Activated T-helper 1 cell treated with anti-CD3 and anti-CD28 coated beads, Interleukin-12 subunit alpha, Interleukin-12 subunit beta, Interleukin-2, Interleukin-4 antibody, amounts not matched to agents 30 ng/mL and 10 ng/mL and 1 ng/mL, durations not matched to agents 14 hours and 24 hours and 36 hours (primary cell): ENCODE measurements at places on chromosomes 13 and 19.

DNA sequence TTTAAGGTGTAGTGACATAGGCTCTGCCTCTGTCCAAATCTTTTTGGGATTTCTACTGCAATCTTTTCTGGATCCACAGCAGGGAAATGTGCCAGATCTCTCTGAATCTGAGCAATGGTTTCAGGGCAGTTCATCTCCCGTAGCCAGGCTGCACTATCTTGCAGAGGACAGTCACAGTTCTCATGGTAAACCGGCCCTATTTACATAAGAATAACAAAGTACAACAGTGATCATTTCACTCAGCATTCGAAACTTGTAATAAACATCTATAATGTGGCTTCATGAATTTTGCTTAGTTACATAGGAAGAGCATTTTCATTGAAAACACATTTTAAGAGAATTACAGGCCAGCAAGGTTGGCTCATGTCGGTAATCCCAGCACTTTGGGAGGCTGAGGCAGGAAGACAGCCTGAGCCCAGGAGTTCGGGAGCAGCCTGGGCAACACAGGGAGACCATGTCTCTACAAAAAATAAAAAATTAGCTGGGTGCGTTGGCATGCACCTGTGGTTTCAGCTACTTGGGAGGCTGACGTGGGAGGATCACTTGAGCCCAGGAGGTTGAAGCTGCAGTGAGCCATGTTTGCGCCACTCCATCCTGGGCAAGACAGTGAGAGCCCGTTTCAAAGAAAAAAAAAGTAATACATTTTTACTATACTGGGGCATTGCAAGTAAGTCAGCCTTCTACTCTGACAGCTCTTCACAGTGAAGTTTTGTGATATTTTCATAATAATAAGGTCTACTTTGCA, 5.0 kb downstream of the POGLUT2 start:
- peaks cover 15% of the 10 kb centered on the region for H3K4me1 ChIP-seq
- H3K27ac ChIP-seq: no peak overlapping the region
- DNase-seq: no peak
- peaks cover 33% of the 10 kb centered on the region for H3K36me3 ChIP-seq
- no peak overlapping the region for H3K4me3 ChIP-seq

DNA sequence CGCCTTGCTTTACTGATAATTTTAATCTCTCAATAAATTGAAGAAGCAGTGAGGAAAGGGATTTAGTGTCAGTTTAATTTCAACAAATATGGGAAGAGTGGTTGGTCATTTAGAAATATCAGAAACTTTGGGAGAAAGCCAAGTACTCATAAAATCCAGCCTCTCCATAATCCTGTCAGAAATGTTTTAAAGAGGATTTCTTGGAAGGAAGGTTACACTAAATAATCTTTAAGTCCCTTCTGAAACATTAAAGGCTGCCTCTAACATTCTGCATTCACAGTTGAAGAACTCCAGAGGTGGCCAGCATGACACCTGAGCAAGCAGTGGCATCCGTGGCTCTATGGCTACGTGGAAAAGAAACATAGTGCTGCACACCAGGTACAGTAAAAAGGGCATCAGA, 378.5 kb downstream of the ENOX1 start:
- no peaks in the 10 kb centered on the region for H3K36me3 ChIP-seq
- no peak overlapping the region for H3K27ac ChIP-seq
- H3K4me3 ChIP-seq: no peak overlapping the region
- no peaks in the 10 kb centered on the region for H3K4me1 ChIP-seq

GRCh38 chr19:39679056-39679790, 23.5 kb downstream of the LGALS16 start:
- peak overlapping the region; percentile 78 for H3K27ac ChIP-seq
- H3K4me1 ChIP-seq: peaks cover 53% of the 10 kb centered on the region
- no peaks in the 10 kb centered on the region for H3K27me3 ChIP-seq
- H3K4me3 ChIP-seq: peak overlapping the region; percentile 71
- peaks cover 3% of the 10 kb centered on the region for H3K36me3 ChIP-seq
- peak; percentile 34 for DNase-seq

DNA sequence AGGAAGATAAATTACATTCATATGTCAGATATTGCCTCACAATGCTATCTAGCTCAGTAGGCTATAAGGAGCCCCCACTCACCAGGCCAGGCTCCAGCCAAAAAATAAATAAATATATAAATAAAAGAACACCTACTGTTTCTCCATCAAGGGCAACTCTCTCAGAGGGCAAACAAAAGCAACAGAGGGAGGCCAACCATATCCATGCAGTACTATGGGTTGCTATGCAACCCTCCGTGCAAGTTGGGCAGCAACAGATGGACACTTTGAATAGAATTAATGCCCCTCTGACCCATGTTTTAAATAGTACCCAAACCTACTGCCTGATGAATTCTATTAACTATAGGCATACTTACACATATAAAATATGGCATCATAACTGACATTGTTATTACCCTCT, 279.8 kb upstream of the EDNRB start:
- H3K36me3 ChIP-seq: no peaks in the 10 kb centered on the region
- H3K27me3 ChIP-seq: peaks cover 2% of the 10 kb centered on the region
- no peak for DNase-seq
- H3K27ac ChIP-seq: no peak overlapping the region
- no peak overlapping the region for H3K4me3 ChIP-seq

DNA sequence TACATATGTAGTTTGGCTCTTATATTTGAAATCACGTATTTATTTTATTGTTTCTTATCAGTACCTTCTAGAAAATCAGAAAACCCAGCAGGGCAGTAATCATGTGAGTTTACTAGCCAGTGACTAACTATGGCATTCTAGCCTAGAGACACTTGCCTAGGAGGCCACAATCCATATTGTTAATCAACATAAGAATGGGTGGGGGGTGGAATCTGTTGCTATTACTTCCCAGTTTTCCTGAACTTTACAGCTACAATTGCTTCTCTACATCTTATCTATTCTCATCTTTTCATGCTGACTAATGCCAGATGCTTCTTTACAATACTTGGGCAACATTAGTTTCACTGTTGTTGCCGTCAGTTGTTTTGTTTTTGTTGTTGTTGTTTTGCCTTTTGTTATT, 18.7 kb upstream of the ATXN8OS start:
- no peaks in the 10 kb centered on the region for H3K27me3 ChIP-seq
- H3K36me3 ChIP-seq: no peaks in the 10 kb centered on the region
- DNase-seq: no peak
- no peaks in the 10 kb centered on the region for H3K4me1 ChIP-seq
- no peak overlapping the region for H3K4me3 ChIP-seq
- H3K27ac ChIP-seq: no peak overlapping the region

GRCh38 chr13:67650471-67650870, 420.3 kb upstream of the PCDH9 start:
- H3K27me3 ChIP-seq: no peaks in the 10 kb centered on the region
- no peak overlapping the region for H3K4me3 ChIP-seq
- no peak overlapping the region for H3K27ac ChIP-seq
- no peaks in the 10 kb centered on the region for H3K36me3 ChIP-seq
- DNase-seq: no peak

DNA sequence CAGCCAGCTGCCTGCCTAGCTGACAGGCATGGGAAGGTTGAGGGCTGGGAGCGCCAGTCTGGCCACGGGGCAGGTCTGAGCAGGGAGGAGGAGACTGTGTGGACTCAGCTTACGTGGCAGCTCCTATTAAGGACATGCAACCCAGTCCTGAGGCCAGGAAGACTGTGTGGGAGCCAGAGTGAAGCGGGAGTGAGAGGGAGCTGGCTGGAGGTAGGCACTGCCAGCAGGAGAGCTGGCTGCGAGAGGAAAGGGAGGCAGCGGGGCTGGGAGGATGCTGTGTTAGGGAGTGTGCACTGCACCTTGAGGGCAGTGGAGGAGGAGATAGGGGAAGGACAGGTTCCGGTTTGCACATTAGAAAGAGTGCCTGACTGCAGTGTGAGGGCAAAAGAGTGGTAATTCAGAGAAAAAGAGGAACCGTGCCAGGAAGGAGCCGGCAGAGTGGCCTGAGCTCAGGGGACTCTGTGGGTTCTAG, 99.2 kb downstream of the SLC7A1 start:
- DNase-seq: no peak
- no peaks in the 10 kb centered on the region for H3K36me3 ChIP-seq
- peaks cover 10% of the 10 kb centered on the region for H3K4me1 ChIP-seq
- no peak overlapping the region for H3K4me3 ChIP-seq
- H3K27ac ChIP-seq: no peak overlapping the region
- H3K27me3 ChIP-seq: peaks cover 8% of the 10 kb centered on the region

GRCh38 chr19:49348305-49349189, 13.3 kb downstream of the CD37 start:
- no peak overlapping the region for H3K4me3 ChIP-seq
- peaks cover 3% of the 10 kb centered on the region for H3K27me3 ChIP-seq
- no peak overlapping the region for H3K27ac ChIP-seq
- H3K4me1 ChIP-seq: peaks cover 6% of the 10 kb centered on the region
- DNase-seq: no peak
- H3K36me3 ChIP-seq: peaks cover 4% of the 10 kb centered on the region

DNA sequence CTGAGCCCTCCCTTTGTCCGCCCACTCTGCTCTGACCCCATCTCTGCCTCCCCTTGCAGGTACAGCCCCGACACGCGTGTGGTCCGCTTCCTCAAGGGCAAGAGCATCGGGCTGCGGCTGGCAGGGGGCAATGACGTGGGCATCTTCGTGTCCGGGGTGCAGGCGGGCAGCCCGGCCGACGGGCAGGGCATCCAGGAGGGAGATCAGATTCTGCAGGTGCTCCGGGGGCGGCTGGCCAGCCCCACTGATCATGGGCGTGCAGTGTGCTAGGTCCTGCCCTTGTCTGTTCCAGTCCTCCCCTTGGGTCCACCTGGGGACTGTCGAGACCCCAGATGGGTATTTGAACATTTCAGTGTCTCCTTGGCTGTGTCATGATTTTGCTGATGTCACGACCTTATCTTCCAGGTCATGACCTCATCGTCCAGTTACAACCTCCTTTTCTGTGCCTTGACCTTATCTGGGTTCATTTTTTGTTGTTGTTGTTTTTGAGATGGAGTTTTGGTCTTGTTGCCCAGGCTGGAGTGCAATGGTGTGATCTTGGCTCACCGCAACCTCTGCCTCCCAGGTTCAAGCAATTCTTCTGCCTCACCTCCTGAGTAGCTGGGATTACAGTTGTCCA, 25.3 kb downstream of the APBA3 start:
- DNase-seq: no peak
- no peaks in the 10 kb centered on the region for H3K4me1 ChIP-seq
- peaks cover 1% of the 10 kb centered on the region for H3K27me3 ChIP-seq
- H3K27ac ChIP-seq: no peak overlapping the region
- no peaks in the 10 kb centered on the region for H3K36me3 ChIP-seq

DNA sequence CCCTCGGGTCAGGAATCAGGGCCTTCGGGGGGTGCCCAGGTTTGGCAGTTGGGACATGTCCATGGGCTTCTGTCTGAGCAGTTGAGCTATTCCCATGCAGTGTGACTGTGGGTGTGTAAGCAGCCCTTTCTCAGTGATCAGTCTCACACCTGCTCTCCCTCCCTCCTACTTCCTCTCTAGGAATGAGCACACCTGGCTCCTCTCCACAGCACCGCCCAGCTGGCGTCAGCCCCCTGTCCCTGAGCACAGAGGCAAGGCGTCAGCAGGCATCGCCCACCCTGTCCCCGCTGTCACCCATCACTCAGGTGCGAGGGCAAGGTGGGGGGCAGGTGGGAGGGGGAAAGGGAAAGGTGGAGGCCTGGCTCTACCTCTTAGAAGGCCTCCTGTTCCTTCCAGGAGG, 25.9 kb downstream of the COMP start:
- no peak overlapping the region for H3K4me3 ChIP-seq
- H3K36me3 ChIP-seq: no peaks in the 10 kb centered on the region
- H3K27me3 ChIP-seq: no peaks in the 10 kb centered on the region
- no peak overlapping the region for H3K27ac ChIP-seq

- H3K27ac ChIP-seq: peak overlapping the region; percentile 90
- H3K4me1 ChIP-seq: peaks cover 10% of the 10 kb centered on the region
- H3K27me3 ChIP-seq: no peaks in the 10 kb centered on the region
- no peak for DNase-seq
- H3K36me3 ChIP-seq: peaks cover 12% of the 10 kb centered on the region
These were observed 802 bp upstream of the PIN1 start for GRCh38 chr19:9834307-9834725.

GRCh38 chr19:45607071-45608029, 5.3 kb upstream of the GPR4 start:
- peak overlapping the region; percentile 73 for H3K27ac ChIP-seq
- DNase-seq: peak; percentile 19
- no peak overlapping the region for H3K4me3 ChIP-seq
- H3K27me3 ChIP-seq: peaks cover 12% of the 10 kb centered on the region
- H3K36me3 ChIP-seq: peaks cover 17% of the 10 kb centered on the region
- peaks cover 11% of the 10 kb centered on the region for H3K4me1 ChIP-seq

- H3K36me3 ChIP-seq: no peaks in the 10 kb centered on the region
- H3K27ac ChIP-seq: no peak overlapping the region
- H3K27me3 ChIP-seq: peaks cover 3% of the 10 kb centered on the region
- no peak overlapping the region for H3K4me3 ChIP-seq
- DNase-seq: no peak
These were observed 49.5 kb upstream of the RFXAP start for GRCh38 chr13:36769545-36769944.

- no peak overlapping the region for H3K4me3 ChIP-seq
- H3K27ac ChIP-seq: no peak overlapping the region
- H3K27me3 ChIP-seq: no peaks in the 10 kb centered on the region
- H3K36me3 ChIP-seq: peaks cover 13% of the 10 kb centered on the region
- DNase-seq: no peak
These were observed 4.7 kb downstream of the STXBP2 start for GRCh38 chr19:7641290-7642276.

- no peaks in the 10 kb centered on the region for H3K36me3 ChIP-seq
- no peak overlapping the region for H3K27ac ChIP-seq
- DNase-seq: no peak
- no peaks in the 10 kb centered on the region for H3K4me1 ChIP-seq
These were observed 51.7 kb upstream of the CYP4F8 start for GRCh38 chr19:15563325-15563794.

- peaks cover 16% of the 10 kb centered on the region for H3K4me1 ChIP-seq
- H3K36me3 ChIP-seq: peaks cover 17% of the 10 kb centered on the region
- H3K4me3 ChIP-seq: peak overlapping the region; percentile 49
- DNase-seq: peak; percentile 62
- no peak overlapping the region for H3K27ac ChIP-seq
These were observed 13.1 kb downstream of the EPS8L1 start for GRCh38 chr19:55088543-55089341.

DNA sequence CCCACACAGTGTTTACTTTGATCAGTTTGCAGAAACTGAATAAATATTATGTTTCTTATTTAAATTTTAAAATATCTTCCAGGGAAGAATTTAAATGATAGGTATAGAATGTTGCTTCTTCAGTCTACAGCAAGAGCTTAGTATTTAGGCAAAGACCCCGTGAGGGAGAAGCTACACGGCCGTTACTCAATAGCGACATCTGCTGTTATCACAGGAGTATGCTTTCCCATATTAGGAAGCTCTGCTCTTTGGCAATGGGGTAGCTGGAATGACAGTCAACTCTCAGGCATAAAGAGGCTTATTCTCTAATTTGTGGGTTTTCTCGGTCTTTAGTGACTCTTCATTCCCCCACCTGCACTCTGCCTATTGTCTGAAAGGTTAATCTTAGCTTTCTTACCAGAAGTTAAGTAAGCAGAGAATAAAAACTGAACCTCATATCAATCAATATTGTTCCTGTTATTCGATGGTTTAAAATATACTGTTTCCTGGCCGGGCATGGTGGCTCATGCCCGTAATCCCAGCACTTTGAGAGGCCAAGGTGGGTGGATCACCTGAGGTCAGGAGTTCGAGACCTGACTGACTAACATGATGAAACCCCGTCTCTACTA, 13.2 kb upstream of the LHFPL6 start:
- DNase-seq: peak; percentile 17
- no peaks in the 10 kb centered on the region for H3K4me1 ChIP-seq
- no peak overlapping the region for H3K27ac ChIP-seq
- H3K36me3 ChIP-seq: no peaks in the 10 kb centered on the region
- H3K4me3 ChIP-seq: no peak overlapping the region
- peaks cover 13% of the 10 kb centered on the region for H3K27me3 ChIP-seq

GRCh38 chr13:70107125-70107497, 515 bp upstream of the ATXN8OS start:
- H3K4me1 ChIP-seq: no peaks in the 10 kb centered on the region
- no peak overlapping the region for H3K27ac ChIP-seq
- no peak overlapping the region for H3K4me3 ChIP-seq
- no peaks in the 10 kb centered on the region for H3K27me3 ChIP-seq
